Activated CD4-positive, alpha-beta T cell treated with anti-CD3 and anti-CD28 coated beads, Interleukin-2, Interleukin-6, amounts not matched to agents 100 ng/mL and 50 ng/mL, durations not matched to agents 16 hours and 8 hours (primary cell): ENCODE measurements at places on chromosomes 5 and 9.

DNA sequence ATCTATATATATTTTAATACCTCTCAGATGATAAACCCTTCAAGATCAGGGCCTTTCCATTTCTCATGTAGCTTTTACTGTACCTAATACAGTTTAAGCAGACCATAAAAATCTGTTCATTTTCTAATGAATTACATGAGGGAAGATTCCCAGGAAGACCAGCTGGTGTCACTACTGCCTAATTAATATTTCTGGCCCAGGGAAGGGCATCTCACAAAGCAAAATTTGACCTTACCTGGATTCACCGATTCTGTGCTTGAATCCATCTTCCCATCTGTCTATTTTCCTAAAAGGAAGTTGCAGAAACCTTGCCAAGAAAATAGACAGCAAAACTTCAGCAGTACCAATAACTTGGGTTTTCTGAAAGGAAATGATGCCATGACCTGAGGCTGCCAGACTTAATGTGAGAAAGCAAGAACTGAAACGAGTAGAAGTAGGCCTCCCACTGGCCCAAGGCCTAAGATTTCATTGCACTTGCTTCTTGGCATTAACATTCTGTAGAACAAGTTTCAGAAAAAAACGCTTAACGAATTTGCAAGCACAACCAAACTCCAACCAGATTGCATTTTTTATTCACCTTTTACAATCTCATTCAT lies 83.0 kb upstream of the GLIS3 start:
- DNase-seq, result peak; percentile 13

DNA sequence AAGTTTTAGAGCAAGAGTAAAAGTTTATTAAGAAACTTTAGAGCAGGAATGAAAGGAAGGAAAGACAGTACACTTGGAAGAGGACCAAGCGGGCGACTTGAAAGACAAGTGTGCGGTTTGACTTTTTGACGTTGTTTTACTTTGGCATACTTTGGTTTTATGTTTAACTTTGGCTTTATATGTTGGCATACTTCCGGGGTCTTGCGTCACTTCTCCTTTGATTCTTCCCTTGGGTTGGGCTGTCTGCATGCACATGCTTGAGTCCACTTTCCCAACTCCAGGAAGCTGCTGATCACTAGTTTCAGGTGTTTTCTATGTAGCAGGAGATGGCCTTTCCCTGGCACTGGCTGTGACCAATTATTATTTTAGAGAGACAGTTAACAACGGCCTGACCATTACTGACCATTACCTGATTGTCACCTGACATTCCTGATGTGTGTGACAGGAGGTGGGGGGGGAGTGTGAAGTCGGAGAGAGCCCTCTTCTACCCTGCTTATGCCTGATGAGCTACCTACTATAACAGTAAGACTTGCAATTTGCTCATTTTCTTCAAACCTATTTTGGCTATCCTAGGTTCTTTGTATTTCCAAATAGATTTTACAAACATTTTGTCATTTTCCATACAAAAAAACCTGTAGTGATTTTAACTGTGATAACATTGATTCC lies 45.5 kb downstream of the TNFSF8 start:
- no peak for DNase-seq

GRCh38 chr9:34603610-34604231 lies 8.2 kb downstream of the RPP25L start:
- DNase-seq, result peak; percentile 87

- no peak for DNase-seq
These were observed 132.7 kb upstream of the DMRT1 start for GRCh38 chr9:708551-709432.

GRCh38 chr5:56561-57290 lies 35.2 kb upstream of the PLEKHG4B start:
- peak; percentile 8 for DNase-seq

DNA sequence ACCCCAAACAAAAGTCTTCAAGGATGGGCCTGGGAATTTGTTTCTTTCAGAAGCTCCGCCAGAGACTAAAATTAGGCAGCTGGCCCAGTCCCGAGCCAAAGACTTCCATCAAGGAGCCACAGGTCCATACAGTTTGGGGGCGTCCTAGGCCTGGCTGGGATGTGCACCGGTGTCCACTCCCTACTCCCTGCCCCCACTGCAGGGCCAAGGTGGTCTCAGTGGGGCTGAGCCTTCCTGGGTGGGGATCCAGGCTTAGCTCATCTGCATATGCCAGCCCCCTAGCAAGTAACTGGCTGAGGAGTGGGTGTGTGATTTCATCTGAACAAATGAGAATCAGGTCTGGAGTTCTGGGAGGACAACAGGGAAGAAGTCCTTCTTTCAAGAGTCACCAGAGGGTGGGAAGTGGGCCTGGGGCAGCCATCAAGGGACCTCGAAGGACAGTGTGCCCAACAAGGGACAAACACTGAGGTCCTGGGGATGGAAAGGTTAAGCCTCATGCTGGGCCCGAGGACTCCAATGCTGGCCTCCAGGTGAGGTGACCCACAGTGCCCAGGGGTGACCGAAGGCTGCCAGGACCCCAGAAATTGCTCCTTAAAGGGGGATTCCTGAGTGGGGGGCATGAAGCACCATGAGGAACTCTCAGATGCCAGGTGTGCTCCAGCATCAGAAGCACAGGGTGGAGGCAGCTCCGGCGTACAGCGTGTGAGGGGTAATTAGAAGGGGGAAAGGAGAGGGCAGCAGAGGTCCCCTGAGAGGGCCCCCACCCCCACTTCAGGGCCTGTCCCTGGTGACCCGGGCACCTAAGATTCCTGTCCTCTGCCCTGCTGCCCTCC lies 91.3 kb downstream of the ZNF354C start:
- no peak for DNase-seq

DNA sequence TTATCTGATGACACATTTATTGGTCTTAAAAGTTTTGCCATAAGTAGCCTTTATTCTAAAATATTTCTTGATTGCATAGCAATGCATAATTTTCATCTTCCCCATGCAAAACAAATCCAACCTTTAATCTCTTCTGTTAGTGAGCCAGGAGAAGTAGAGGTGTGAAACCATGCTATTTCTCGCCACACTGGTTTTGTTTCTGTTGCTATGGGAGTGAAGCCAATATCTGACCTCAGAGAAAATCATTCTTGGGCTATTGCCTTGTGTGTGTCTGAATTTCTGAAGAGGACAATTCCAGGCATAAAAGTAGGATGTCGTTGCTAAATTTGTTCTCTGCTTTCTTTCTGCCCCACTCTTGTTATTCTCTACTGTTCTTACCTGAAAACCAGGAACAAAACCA lies 183.6 kb downstream of the PTTG1 start:
- DNase-seq, result no peak

GRCh38 chr5:14003936-14004335 lies 59.4 kb upstream of the DNAH5 start:
- no peak for DNase-seq

DNA sequence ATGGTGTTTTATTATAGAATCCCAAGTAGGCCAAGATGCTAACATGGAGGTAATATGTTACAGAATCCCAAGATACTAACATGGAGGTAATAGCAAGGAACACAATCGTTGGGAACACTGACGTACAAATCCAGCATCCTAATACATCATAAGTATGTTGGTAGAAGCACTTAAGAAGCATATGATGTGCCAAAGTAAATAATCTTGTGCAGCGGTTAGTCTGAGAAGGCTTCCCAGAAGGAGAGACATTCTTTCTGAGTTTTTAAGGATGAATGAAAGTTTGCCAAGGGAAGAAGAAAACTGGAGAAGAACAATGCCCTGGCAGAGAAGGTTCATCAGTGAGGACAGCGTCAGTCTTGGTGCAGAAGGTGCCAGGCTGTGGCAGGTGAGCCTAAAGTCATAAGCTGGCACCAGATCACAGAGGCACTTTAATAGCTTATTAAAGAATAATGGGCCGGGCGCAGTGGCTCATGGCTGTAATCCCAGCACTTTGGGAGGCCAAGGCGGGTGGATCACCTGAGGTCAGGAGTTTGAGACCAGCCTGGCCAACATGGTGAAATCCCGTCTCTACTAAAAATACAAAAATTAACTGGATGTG lies 294.5 kb upstream of the PIK3R1 start:
- DNase-seq, result no peak

DNA sequence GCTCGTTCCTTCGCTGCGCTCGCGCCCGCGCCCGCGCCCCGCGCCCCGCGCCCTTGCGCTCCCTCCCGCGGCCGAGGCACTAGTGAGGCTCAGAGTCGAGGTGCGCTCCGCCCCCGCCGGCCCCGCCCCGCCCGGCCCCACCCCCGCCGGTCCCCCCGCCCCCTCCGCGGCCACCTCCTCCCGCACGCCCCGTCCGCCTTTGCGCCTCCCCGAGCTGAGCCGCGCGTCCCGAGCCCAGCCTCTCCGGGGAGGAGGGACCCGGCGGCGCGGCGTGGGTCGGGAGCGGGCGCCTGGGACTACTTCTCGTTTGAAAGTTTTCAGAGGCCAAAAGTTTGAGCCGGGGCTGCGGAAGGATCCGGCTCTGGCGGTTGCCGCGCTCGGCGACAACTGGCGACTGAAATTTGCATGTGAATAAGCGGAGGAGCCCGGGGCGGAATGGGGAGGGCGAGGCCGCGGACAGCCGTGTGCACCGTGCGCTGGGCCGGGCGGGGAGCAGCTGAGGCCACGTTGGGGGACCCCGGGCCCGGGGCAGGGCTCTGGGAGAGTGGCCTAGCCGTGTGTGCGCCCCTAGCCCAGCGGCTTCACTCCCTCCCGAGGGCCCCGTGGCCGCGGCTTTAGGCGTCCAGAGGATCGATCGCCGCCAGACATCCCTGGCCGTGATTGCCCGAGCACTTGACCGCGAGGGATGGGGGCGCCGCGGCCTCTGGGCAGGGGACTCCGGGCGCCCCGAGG lies at the start of gene NOTCH1:
Gene NOTCH1 (minus strand): TSS at position 84 of the 732 bp plus-strand sequence. CDS start 262 bp downstream, outside the sequence.
- DNase-seq, result peak; percentile 91

- DNase-seq, result peak; percentile 44
These were observed 35.7 kb downstream of the EXD3 start for GRCh38 chr9:137387114-137387890.

GRCh38 chr9:93091453-93092081 lies 4.5 kb upstream of the CARD19 start:
- peak; percentile 90 for DNase-seq

DNA sequence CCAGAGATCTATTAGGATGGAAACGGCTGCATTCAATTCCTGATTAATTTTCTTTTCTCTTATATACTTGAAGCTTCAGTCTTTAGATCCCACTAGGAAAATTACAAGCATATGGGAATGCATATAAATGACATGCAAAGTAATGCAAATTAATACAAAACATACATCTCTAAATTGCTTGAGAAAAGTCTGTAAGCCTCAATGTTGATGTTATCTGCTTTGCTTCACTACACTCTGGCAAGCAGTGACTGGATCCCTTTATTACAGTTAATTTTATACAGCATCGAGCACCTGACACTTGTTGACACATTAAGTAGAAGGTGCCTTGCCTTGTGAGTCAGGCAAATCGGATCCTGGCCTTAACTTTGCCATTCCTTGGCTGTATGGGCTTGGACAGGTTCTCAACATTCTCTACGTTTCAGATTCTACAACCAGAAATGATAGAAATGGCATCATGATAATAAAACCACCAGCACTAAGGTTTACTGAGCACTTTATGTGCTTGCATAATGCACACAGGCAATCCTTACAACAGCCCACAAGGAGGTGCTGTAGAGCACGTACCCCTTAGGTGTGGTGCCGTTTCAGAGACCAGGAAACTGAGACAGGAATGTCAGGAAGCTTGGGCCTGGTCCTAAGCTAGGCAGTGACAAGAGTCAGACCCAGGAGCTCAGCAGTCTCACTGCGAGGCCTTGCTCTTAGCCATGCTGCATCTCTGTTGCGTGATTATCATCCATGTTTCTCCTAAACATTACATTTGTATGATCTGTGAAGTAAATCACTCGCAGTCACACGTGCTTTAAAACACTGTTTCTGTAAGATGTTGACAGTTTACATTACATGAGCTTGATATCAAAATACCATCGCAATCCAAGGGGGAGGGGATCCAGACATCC lies 2.7 kb downstream of the GCNT4 start:
- peak; percentile 72 for DNase-seq

DNA sequence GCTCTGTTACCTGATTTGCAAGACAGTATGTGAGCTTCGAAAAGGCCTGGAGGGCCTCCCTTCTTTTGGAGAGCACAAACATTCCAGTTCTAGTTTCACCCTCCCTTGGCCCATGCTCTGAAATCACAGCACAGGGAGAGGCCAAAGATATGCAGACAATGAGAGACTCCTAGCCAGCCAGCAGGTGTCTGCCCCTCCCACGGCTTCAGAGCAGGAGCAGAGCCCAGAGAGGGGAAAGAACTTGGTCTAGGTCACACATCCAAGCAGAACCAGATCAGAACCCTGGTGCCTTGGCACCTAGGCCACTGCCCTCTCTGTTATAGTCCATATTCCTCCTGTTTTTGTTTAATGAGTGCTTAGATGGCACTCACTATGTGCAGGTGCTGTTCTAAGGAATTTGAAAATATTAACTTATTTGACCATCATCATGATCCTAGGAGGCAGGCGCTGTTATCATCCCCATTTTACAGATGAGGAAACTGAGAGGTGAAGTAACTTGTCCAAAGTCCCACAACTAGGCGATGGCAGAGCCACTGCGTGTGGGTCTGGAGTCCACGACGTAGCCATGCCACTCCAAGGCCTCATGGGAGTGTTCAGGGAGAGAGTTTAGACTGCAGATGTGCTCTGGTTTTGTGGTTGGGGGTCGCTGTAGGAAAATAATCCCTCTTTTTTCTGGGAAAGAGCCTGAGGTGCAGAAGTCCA lies 27.2 kb downstream of the TMOD1 start:
- DNase-seq, result no peak

DNA sequence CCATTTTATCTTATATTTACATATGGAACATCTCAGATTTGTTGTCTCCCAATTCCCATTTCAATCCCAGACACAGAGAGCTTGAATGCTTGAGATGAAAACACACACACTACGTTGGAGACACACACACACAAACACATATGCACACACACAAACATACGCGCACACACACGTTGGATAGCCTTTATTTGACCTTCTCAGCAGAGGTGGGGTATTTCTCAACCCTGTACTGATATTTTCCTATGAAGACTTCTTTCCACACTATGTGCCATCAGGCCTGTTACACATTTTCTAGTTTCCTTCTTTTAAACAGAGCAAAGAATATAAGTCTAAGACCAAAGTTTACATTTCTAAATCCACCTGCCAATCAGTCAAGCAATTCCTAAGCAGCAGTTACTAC lies 291.0 kb downstream of the TAF11L14 start:
- DNase-seq, result no peak

- DNase-seq, result no peak
These were observed 14.4 kb downstream of the EXOC3 start for GRCh38 chr5:457195-457961.

DNA sequence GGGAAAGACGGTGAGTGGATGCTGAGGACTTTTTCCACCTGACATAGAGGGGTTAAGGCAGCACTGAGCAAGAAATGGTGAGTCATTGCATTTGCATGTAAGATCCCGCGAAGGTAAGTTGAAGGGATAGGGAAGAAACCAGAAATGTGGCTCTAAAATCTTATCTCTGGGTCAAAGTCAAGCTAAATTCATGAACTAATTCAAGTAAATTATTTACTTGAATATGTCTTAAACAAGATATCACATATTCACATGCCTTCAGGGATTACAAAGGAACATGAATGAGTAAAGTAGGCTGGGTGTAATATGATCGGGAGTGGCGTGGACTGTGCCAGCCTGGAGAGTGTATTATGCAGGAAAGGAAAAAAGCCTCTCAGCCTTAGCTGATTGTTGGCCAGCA lies 74.4 kb upstream of the EQTN start:
- no peak for DNase-seq
